ENCODE measurements at places on chromosomes 4 and X. TPM values are rescaled to one million over a fixed set of nuclear protein-coding genes. Genes with fewer than 3 reads are reported as not detected.
A peak's percentile ranks its signal among the peaks of the same experiment; 100 is the strongest.

Gene SATL1
- total RNA-seq, result not detected

Gene ARL9
- total RNA-seq, result 0.29 TPM

Gene USP17L24
- not detected for total RNA-seq

Gene SLC25A5
- total RNA-seq, result 410 TPM

Gene SH2D1A
- not detected for total RNA-seq

Gene PORCN
- 48.3 TPM for total RNA-seq

Gene GLRA3
- not detected for total RNA-seq

Gene DUX4
- total RNA-seq, result not detected

Gene PIM2
- total RNA-seq, result 24.1 TPM

Gene PHOX2B
- not detected for total RNA-seq

Gene STS
- 3.3 TPM for total RNA-seq

Gene GPR143
- 0.52 TPM for total RNA-seq

Gene CTBP1
- total RNA-seq, result 266 TPM

GRCh38 chrX:31547816-31548215, 476.0 kb upstream of the FTHL17 start:
- H3K27me3 ChIP-seq, result no peaks in the 10 kb centered on the region
- H3K4me3 ChIP-seq, result no peak overlapping the region
- no peak for DNase-seq
- H3K36me3 ChIP-seq, result no peaks in the 10 kb centered on the region
- no peaks in the 10 kb centered on the region for H3K4me1 ChIP-seq

DNA sequence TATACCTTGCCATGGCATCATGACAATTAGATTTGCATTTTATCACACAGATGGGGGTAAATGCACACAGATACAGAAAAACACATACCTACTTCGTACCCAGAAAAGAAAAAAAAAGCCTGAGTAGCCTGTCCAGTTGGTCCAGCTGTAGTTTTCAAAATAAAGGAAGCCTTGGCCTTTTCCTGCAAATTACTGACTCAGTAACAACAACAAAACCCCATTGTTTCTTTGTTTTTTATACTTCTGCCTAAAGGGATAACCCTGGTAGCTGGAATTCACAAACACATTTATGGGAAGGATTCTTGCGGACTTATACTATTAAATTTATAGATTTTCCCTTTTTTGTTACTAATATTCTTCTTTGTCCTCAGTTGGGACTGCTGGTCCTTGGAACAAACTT, 156.4 kb upstream of the PCDH10 start:
- H3K4me1 ChIP-seq, result no peaks in the 10 kb centered on the region
- no peak overlapping the region for H3K4me3 ChIP-seq
- no peaks in the 10 kb centered on the region for H3K36me3 ChIP-seq
- H3K27ac ChIP-seq, result no peak overlapping the region
- no peak for DNase-seq
- H3K27me3 ChIP-seq, result no peaks in the 10 kb centered on the region

GRCh38 chrX:110806145-110806544, 10.5 kb upstream of the CHRDL1 start:
- H3K27ac ChIP-seq, result no peak overlapping the region
- no peak overlapping the region for H3K4me3 ChIP-seq
- H3K27me3 ChIP-seq, result peaks cover 8% of the 10 kb centered on the region
- H3K36me3 ChIP-seq, result no peaks in the 10 kb centered on the region

DNA sequence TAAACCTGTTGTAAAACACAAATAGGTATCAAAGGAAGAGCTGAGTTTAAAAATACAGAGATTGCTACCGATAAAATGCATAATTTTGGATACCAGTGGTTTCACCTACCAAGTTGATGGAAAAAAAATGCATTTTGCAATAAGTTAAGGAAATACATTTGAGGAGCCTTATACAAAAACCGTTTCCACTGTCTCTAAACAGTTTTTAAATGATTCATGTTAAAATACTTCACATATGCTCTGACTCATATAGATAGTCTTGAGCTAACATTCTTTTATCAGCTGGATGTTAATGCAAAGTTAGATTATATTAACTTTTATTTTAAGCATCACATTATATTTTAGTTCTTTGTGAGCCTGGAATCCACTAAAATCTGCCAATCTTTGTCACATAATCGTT, 50.6 kb upstream of the ANKRD17 start:
- H3K27me3 ChIP-seq, result no peaks in the 10 kb centered on the region
- no peaks in the 10 kb centered on the region for H3K36me3 ChIP-seq
- peaks cover 11% of the 10 kb centered on the region for H3K4me1 ChIP-seq
- DNase-seq, result peak; percentile 59

DNA sequence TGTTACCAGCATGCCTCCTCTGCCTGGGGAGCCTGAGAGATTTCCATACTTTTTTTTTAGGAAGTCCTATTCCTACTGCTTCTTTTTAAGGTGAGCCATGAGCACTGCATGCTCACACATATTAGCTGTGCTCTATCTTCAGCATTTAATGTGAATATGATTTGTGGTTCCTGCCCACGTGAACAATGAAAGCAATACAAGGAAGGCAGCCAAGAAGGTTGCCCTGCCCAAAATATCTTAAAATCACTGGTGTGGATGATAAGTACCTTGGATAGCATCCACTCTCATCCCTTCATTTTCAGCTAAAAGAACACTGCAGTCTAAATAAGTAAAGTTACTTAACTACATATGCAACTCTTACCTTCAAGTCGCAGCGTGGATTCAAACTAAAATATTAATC, 607.5 kb downstream of the PACRGL start:
- H3K27ac ChIP-seq, result no peak overlapping the region
- no peaks in the 10 kb centered on the region for H3K4me1 ChIP-seq
- no peak for DNase-seq
- peaks cover 58% of the 10 kb centered on the region for H3K27me3 ChIP-seq

- H3K4me1 ChIP-seq, result no peaks in the 10 kb centered on the region
- no peaks in the 10 kb centered on the region for H3K27me3 ChIP-seq
- H3K36me3 ChIP-seq, result no peaks in the 10 kb centered on the region
- no peak overlapping the region for H3K4me3 ChIP-seq
- no peak overlapping the region for H3K27ac ChIP-seq
These were observed 802.6 kb downstream of the PDHA2 start for GRCh38 chr4:96642490-96642889.

DNA sequence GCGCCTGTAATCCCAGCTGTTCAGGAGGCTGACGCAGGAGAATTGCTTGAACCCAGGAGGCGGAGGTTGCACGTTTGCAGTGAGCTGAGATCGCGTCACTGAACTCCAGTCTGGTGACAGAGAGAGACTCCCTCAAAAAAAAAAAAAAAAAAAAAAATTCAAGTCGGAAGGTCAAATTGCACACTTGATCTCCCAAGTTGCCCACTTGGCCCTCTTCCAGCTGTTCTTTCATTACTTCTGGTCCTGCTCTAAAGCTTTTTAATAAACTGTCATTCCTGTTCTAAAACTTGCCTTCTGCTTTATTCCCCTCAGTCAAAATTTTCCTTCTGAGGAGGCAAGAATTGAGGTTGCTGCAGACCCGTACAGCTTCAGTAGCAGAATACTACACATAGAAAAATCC, 2358.0 kb downstream of the ARAP2 start:
- peaks cover 9% of the 10 kb centered on the region for H3K4me1 ChIP-seq
- H3K27ac ChIP-seq, result no peak overlapping the region
- H3K27me3 ChIP-seq, result no peaks in the 10 kb centered on the region
- H3K36me3 ChIP-seq, result no peaks in the 10 kb centered on the region
- H3K4me3 ChIP-seq, result no peak overlapping the region
- no peak for DNase-seq

DNA sequence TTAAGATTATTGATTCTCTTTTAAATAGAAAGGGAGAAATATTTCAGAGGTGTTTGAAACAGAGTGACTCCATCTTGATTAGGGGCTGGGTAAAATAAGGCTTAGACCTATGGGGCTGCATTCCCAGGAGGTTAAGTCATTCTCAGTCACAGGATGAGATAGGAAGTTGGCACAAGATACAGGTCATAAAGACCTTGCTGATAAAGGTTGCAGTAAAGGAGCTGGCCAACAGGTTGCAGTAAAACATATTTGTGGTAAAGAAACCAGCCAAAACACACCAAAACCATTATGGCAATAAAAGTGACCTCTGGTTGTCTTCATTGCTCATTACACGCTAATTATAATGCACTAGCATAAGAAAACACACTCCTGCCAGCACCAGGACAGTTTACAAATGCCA, 165.0 kb downstream of the SPIN4 start:
- H3K27ac ChIP-seq, result no peak overlapping the region
- H3K36me3 ChIP-seq, result no peaks in the 10 kb centered on the region
- no peaks in the 10 kb centered on the region for H3K27me3 ChIP-seq
- peak; percentile 64 for DNase-seq
- no peak overlapping the region for H3K4me3 ChIP-seq
- H3K4me1 ChIP-seq, result peaks cover 9% of the 10 kb centered on the region

GRCh38 chr4:42778349-42778748, 114.2 kb upstream of the GRXCR1 start:
- no peak for DNase-seq
- no peaks in the 10 kb centered on the region for H3K4me1 ChIP-seq
- H3K36me3 ChIP-seq, result no peaks in the 10 kb centered on the region
- no peak overlapping the region for H3K27ac ChIP-seq
- no peak overlapping the region for H3K4me3 ChIP-seq

DNA sequence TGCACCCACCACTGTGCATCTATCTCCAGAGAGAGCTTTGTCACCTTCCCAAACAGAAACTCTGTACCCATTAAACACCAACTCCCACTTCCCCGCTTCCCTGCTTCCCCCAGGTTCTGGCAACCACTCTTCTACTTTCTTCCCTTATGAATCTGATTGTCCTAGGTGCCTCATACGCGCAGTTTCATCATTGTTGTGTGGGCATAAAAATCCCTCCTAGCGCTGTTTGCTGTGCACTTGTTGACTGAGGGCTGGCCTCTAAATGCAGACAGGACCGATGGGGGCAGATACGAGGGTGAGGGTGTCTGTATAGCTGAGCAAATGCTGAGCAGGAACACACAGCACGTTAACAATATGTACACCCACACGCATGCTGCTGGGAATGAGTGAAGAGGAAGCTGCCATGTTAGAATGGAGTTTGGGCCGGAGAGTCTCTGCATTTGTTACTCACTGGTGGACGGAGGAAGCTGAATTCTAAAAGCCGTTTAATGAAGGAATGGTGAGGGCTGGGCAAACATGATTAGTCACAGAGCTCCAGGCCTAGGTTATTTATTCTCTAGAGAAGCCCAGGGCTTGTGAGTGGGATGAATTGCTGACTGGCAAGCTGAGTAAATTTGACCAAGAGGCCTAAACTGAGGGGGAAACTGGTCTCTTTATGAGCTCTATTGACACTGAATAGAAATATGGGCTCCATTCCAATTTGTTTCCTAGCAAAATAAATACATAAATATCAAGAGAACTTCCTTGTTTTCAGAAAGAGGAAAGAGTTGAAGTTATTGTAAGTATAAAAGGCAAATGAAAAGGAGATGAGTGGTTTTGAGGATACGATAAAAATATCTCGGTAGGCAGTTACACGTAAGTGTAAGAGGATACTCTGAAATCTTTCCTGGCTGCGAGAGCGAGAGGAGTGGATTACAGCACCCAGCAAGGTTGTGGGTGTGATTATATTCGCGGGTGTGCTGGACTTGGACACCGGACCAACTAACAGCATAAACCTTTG, 95.9 kb upstream of the RPS6KA3 start:
- peak overlapping the region; percentile 58 for H3K4me3 ChIP-seq
- H3K36me3 ChIP-seq, result no peaks in the 10 kb centered on the region
- H3K27ac ChIP-seq, result peak overlapping the region; percentile 97
- DNase-seq, result peak; percentile 89
- peaks cover 26% of the 10 kb centered on the region for H3K4me1 ChIP-seq

GRCh38 chrX:55213381-55213780, 6.8 kb upstream of the PAGE5 start:
- H3K4me1 ChIP-seq, result no peaks in the 10 kb centered on the region
- H3K36me3 ChIP-seq, result no peaks in the 10 kb centered on the region
- DNase-seq, result peak; percentile 27
- no peak overlapping the region for H3K4me3 ChIP-seq

GRCh38 chrX:41722816-41723618, 964 bp upstream of the GPR82 start:
- H3K4me3 ChIP-seq, result no peak overlapping the region
- no peaks in the 10 kb centered on the region for H3K4me1 ChIP-seq
- H3K36me3 ChIP-seq, result no peaks in the 10 kb centered on the region
- H3K27me3 ChIP-seq, result no peaks in the 10 kb centered on the region
- no peak for DNase-seq
- H3K27ac ChIP-seq, result no peak overlapping the region

GRCh38 chrX:56313308-56313707, 81.2 kb downstream of the KLF8 start:
- H3K27me3 ChIP-seq, result no peaks in the 10 kb centered on the region
- no peak for DNase-seq
- no peaks in the 10 kb centered on the region for H3K36me3 ChIP-seq
- H3K27ac ChIP-seq, result no peak overlapping the region
- no peaks in the 10 kb centered on the region for H3K4me1 ChIP-seq
- H3K4me3 ChIP-seq, result no peak overlapping the region

DNA sequence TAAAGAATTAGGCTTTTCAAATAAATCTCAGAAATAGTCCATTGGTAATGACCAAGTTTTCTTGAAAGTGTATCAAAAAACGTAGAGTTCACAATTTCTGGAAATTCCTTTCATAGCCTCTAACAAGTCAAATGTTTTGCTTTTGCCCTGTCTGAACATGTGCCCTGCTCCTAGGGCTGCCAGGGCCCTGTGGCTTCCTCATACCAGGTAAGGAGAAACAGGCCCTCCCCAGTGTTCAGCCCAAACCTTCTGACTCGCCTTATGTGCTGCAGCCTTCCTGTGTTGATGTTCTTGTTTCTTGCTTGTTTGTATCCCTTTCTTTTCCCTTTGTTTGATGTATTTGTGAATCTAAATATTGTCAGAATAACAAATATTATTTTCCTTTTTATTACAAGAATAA, 146.1 kb upstream of the PACRGL start:
- no peak overlapping the region for H3K27ac ChIP-seq
- DNase-seq, result no peak
- H3K27me3 ChIP-seq, result no peaks in the 10 kb centered on the region
- no peaks in the 10 kb centered on the region for H3K4me1 ChIP-seq

- H3K27ac ChIP-seq, result no peak overlapping the region
- no peak for DNase-seq
- H3K4me3 ChIP-seq, result no peak overlapping the region
- no peaks in the 10 kb centered on the region for H3K27me3 ChIP-seq
- H3K4me1 ChIP-seq, result no peaks in the 10 kb centered on the region
- no peaks in the 10 kb centered on the region for H3K36me3 ChIP-seq
These were observed 62.9 kb downstream of the DCX start for GRCh38 chrX:111349101-111349500.

- H3K36me3 ChIP-seq, result no peaks in the 10 kb centered on the region
- H3K4me3 ChIP-seq, result no peak overlapping the region
- H3K27me3 ChIP-seq, result no peaks in the 10 kb centered on the region
- no peak for DNase-seq
These were observed 2201.6 kb upstream of the TENM3 start for GRCh38 chr4:180041576-180041975.

- H3K27me3 ChIP-seq, result no peaks in the 10 kb centered on the region
- no peak overlapping the region for H3K27ac ChIP-seq
- H3K36me3 ChIP-seq, result no peaks in the 10 kb centered on the region
- DNase-seq, result peak; percentile 50
- no peaks in the 10 kb centered on the region for H3K4me1 ChIP-seq
These were observed 167.6 kb downstream of the DKK2 start for GRCh38 chr4:106868381-106869035.

All from PC-3 (cell line).